ENCODE measurements at places on chromosomes 16 and 17.

GRCh38 chr17:13403982-13404946, 197.5 kb downstream of the HS3ST3A1 start:
- DNase-seq, result no peak

DNA sequence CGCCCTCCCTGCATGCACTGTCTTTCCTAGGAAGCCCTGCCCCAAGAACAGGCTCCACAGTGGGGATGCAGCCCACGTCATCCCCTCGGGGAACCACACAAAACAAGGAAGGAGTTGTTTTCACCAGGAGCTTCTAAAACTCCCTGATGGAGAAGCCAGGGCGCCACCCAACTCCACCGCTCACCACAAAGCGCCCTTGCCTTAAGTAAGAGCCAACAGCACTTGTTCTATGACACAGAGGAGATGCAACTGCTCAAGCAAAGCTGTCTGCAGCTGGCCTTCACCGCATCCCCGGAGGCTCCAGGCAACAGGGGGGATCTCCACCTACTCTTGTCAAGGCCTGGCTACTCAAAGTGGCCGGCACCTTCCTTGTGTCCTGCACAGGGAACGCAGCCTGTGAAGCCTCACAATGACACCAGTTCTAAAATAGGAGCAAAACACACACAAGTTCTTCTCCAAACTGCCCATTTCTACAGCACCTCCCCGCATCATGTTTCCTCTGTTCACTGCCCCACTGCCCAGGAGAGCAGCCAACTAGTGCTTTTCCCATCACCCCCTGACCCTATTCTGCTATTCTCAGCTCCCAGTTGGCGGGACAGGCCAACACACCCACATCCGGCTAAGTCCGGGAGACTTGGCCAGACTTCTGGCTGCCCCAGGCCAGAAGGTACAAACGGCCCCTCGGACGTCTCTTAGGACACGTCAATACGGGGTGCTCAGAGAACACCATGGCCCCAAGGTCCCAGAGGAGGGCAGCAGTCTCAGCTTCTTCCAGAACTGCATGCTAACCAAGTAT, 24.2 kb downstream of the MPG start:
- DNase-seq, result peak; percentile 73

- DNase-seq, result no peak
Measured at GRCh38 chr16:11734653-11735043, 8.0 kb downstream of the TXNDC11 start.

DNA sequence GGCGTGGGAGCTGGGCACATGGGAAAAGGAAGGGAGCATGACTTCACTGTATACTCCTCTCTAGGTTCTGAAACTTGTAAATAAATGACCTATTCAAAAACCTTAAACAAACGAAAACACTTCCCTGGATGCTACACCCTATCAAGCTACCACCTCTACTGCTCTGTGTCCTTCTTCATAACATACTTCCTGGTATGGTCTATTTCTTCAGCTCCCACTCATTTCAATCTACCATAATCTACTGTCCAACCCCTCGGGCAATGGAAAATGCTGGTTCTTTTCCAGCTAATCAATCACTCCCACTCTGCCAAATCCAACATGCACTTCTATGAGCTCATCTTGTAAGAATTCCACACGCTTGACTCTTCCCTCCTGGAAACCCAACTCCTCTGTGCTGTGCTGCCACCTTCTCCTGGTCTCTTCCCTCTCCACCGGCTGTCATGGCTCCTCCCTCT, 42.4 kb downstream of the AMFR start:
- DNase-seq, result peak; percentile 26

DNA sequence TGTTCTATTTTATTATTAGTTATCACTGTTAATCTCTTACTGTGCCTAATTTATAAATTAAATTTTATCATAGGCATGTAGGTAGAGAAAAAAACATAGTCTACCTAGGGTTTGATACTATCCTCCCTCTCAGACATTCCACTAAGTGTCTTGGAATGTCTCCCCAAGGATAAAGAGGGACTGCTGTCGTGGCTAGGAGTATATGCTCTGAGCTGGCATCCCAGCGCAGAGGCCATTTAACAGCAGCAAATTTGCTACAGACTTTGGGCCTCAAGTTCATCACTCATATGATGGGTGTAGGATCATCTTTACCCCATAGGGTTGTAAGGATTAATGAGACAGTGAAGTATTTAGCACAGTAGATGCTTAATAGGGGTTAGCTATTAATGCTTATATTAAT, 56.7 kb downstream of the ZFHX3 start:
- no peak for DNase-seq

- no peak for DNase-seq
Measured at GRCh38 chr16:12011565-12011964, 35.0 kb downstream of the SNX29 start.

DNA sequence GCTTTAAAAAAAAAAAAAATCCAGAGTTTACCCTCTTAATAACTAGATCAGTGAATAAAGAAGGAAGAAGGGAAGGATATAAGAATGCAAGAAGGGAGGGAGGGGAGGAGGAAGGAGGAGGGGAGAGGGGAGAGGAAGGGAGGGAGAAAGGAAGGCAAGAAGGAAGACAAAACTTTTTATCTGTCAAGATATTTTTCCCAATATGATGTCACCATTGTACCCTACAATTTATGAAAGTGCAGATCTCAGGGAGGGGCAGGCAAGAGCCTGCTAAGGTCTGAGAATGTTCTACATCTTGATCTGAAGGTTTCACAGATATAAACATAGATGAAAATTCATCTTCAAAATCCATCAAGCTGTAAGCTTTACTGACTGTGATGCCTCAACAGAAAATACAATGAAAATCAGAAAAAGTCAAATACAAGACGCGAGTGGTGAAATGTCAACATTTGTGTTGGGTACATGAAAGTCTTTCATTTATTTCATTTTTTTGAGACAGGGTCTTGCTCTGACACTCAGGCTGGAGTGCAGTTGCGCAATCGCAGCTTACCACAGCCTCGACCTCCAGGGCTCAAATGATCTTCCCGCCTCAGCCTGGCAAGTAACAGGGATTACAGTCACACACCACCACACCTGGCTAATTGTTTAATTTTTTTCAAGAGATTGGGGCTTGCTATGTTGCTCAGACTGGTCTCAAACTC, 57.1 kb upstream of the EMP2 start:
- no peak for DNase-seq

- DNase-seq, result no peak
Measured at GRCh38 chr16:72961863-72962262, 86.1 kb downstream of the ZFHX3 start.

DNA sequence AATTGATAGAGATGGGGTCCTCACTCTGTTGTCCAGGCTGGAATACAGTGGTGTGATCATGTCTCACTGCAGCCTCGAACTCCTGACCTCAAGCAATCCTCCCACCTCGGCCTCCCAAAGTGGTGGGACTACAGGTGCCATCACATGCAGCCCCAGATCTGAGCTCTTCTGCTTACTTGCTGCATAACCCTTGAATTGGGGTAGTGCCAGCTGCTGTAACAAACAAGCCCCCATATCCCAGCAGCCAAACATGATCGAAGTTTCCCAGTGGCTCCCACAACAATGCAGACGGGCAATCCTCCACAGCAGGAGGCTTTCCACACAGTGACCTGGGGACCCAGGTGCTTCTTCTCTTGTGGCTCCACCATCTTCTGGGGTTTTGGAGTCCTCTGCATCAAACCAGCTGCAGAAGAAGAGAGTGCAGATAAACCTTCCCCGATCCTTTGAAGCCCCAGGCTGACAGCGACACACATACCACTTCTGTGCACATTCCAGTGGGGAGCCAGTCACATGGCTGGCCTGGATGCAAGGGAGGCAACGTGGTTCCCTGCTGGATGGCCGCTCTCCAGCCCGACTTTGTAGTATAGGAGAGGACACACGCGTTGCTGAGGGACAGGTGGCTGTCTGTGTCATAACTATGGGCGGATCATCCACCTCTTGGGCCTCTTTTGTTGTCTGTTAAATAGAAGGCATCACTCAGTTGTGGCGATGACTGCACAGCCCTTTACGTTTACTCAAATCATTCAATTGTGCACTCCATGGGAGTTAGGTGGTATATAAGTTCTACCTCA, 16.7 kb downstream of the SBK1 start:
- DNase-seq, result no peak

DNA sequence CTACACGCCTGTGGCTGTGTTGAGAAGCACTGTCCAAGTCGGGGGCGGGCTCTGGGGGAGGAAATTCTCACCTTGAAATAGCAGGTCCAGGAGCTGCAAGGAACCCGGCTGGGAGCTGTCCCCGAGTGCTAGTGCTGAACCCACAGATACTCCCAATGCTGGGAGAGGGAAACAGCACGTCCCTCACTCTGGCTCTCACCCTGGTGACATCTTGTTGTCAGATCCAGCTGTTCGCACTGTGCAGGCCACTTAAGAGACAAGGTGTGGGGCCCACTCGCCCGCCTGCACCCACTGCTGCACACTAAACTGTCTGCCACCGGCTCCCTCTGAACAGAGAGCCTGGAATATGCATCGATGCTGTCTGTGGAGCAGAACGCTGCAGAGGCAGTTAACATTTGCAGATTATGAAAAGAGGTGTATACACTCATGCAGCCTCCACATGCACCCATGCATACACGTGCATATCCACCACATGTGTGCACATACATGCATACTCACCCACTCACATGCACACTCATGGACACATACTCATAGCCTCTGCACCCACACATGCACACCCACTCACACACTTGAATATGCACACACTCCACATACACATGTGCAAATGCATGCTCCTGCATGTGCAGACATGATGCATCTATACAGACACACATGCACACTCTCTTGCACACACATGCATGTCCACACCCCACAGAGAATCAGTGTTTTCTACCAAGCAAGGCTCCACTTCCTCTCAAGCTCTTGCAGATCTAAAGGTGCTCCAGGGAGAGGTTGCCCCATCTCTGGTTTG, 42.0 kb downstream of the MGAT5B start:
- peak; percentile 54 for DNase-seq

- no peak for DNase-seq
Measured at GRCh38 chr17:10059684-10060211, 138.7 kb downstream of the GAS7 start.
